Activated CD8-positive, alpha-beta T cell treated with anti-CD3 and anti-CD28 coated beads for 36 hours (primary cell): ENCODE measurements at places on chromosomes 12 and 14.
A peak's percentile ranks its signal among the peaks of the same experiment; 100 is the strongest.

- peak; percentile 48 for DNase-seq
Observed at GRCh38 chr12:112430929-112431328, 12.2 kb downstream of the PTPN11 start.

GRCh38 chr12:47165934-47166333 is 86.2 kb upstream of the AMIGO2 start:
- no peak for DNase-seq

DNA sequence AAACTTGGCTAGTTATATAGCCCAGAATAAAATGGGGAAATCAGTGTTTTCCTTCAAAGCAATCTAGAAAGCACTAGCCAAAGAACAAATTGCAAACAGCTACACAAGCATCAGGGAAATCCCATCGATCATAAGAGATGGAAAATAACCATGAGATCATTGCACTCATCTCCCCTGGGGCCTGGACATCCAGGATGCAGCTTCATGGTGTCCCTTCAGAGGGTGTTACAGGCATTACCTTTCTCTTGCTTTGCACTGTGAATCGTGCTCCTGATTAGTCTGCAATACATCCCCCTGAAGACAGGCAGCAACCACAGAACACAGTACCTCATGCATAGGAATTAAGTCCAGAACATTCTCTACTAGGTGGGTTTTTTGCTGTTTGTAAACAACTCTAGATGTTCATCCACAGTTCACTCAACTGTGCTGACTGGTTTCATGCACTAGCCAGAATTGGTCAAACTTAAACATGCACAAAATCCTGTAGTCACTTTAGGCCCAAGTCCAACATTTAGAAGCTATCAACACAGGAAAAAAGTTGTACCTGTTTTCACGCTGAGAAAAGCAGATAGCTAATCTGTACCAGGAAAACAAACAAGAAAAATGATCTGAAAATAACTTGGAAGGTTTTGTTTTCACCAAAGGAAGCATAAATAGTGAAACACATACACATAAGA is 120.1 kb downstream of the ZFP36L1 start:
- no peak for DNase-seq

DNA sequence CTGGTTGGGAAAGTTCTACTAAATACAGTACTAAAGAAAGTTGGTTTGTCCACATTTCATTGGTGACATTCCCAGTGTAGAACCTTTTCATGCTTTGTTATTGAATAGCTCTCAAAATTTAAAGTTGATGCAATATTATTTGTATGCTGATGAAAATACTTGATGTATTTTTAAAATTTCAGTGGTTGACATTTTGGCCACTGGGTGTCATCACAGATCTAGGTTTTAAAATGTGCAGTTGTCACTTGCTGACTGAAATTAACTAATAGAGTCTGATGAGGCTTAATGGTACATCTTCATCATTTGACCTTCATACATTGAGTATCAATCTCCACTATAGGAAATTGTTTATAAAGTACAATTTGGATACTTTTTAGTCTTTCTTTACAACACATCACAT is 37.1 kb downstream of the CMAS start:
- peak; percentile 33 for DNase-seq

- no peak for DNase-seq
Observed at GRCh38 chr12:44088647-44089046, 252.8 kb downstream of the TMEM117 start.

- no peak for DNase-seq
Observed at GRCh38 chr14:104593241-104593701, 11.3 kb downstream of the TMEM179 start.

GRCh38 chr12:124852329-124852831 is 11.3 kb downstream of the SCARB1 start:
- no peak for DNase-seq

DNA sequence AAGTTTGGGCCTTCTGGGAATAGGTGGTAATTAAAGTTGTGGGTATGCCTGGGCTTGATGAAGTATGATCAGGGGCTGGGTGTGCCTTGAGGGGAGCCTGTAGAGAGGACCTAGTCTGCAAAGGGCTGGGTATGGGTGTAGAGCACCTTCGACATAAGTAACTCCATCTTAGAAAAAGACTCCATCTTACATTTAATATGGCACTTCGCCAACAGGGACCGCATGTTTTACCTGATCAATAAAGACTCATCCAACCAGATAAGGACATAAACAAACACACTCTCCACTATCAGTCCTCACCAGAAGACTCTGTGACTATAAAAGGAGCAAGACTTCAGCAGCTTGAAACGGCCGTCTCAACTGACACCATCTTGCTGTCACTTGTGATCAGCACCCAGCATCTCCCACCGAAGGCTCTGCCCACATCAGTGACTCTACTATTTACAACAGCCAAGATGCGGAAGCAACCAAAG is 23.5 kb upstream of the GPR68 start:
- no peak for DNase-seq

DNA sequence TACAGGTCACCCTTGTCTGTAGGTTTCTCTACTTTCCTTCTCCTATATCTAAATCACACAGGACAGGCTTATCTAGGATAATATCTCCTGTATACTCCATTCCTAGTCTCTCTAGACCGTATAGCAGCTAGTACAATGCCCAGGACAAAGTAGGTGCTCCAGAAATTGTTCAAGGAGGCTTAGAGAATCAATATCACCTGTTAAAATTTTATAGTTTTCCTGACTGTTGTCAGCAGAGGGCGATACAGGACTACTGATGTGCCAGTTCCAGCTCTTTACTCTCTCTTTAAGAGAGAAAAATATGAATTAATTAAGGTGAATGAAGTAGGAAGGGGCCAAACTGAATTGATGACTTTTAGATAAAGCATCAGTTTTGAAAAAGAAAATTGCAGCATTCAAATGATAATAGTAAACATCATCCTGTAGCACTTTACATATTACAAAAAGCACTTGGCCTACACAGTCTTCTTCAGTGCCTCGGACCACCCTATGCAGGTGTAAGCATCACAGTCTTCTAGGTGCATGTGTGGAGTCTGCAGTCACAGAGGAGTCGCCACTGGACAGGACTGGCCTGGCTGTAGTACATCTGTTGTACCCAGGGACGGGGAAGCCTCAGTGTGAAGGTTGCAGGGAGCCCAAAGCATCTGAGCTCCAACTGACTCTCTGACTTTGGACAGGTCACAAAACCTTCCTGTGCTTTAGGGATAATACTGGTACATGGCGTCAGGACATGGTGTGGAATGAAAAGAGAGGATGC is 61.9 kb upstream of the MAX start:
- DNase-seq = peak; percentile 54

DNA sequence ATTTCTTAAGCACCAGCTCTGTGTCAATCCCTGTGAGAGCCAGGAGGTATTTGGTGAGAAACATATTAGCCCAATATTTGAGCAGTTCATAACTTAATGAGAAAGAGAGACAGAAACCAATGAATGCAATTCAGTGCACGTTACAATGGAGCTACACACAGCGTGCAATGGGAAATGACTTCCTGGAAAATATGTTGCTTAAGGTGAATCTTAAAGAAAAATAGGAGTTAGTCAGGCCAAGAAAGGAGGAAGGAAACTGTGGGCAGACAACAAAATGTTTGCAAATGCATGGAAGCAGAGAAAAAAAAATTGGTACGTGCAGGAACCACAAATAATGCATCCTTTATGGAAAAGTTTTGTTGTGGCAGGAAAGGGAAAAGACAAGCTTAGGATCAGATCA is 481.7 kb downstream of the BCAT1 start:
- DNase-seq = no peak

DNA sequence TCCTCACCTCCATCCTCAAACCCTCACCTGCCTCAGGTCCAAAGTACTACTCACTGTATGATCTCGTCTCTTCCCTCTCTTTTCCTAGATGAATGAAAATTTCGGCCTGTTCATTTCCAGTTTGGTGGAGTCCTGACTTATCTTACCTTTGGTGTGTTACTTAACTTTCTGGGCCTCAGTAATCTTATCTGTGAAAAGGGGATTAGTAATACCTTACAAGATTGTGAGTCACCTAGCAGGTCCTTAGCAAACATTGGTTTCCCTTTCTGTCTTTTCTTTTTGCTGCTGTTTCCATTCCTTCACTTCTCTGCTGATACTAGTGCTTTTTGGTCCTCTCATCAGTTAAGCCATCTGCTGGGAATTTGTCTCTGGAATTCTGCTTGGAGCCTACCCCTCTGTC is 52.8 kb downstream of the AKAP6 start:
- no peak for DNase-seq

DNA sequence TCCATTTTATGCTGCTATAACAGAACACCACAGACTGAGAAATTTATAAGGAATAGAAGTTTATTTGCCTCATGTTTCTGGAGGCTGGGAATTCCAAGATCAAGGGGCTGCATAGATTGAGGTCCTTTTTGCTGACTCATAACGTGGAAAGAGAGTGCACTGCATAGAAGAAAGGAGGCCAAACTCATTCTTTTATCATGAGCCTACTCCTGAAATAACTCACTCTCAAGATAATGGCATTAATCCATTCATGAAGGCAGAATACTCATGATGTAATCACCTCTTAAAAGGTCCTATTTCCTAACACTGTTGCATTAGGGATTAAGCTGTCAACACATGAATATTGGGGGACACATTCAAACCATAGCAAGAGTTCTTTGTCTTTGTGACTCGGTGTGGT is 60.0 kb upstream of the FBXO33 start:
- no peak for DNase-seq

DNA sequence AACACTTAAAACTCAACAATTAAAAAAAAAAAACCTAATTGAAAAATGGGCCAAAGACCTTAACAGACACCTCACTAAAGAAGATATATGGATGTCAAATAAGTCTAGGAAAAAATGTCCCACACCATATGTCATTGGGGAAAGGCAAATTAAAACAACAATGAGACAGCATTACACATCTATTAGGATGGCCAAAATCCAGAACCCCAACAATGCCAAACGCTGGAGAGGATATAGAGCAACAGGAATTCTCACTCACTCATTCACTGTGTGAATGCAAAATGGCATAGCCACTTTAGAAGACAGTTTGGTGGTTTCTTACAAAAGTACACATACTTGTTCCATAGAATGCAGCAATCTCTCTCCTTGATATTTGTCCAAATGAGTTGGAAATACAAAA is 173.7 kb downstream of the SLC25A21 start:
- no peak for DNase-seq
